ENCODE measurements at places on chromosomes 16 and 17. TPM values are rescaled to one million over a fixed set of nuclear protein-coding genes. Genes with fewer than 3 reads are reported as not detected.

GRCh38 chr16:11218604-11218962 is 37.4 kb downstream of the SOCS1 start:
- DNase-seq = no peak

- DNase-seq = no peak
These were observed 20.1 kb upstream of the ACSF3 start for GRCh38 chr16:89073346-89074071.

GRCh38 chr16:21038197-21038596 is 112.4 kb downstream of the DNAH3 start:
- no peak for DNase-seq

DNA sequence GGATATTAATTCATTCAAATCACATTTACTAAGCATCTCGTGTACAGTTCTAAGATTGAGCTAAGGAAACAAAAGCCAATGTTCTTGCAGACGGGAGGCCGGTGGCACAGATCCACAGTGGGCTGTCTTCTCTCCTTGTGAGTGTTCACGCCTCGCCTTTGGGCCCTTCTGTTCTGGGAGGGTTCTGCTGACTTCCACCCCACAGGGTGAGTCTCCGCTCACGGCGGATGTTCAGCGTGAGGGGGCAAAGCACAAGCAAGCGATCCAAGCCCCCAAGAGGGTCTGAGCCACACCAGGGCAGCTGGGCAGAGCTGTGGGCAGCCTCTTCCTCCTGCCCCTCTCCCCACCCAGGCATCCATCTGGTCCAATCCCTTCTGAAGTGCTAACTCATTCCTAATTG is 84.3 kb upstream of the DOC2B start:
- no peak for DNase-seq

DNA sequence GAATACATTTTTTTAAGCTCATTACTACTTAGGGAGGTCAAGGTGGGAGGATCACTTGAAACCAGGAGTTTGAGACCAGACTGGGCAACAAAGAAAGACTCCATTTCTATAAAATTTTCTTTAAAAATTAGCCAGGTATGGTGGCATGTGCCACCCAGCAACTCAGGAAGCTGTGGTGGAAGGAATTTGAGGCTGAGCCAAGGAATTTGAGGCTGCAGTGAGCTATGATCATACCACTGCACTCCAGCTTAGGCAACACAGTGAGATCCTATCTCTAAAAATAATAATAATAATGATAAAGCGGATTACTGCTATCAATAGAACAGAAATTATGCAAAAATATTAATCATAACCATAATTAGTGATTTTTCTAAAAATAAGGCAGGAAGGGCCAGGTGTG is 170.3 kb downstream of the COPRS start:
- DNase-seq = no peak

NR1D1 gene
- total RNA-seq = 35.2 TPM

- peak; percentile 95 for DNase-seq
These were observed 1.5 kb downstream of the COL1A1 start for GRCh38 chr17:50199803-50200456.

DNA sequence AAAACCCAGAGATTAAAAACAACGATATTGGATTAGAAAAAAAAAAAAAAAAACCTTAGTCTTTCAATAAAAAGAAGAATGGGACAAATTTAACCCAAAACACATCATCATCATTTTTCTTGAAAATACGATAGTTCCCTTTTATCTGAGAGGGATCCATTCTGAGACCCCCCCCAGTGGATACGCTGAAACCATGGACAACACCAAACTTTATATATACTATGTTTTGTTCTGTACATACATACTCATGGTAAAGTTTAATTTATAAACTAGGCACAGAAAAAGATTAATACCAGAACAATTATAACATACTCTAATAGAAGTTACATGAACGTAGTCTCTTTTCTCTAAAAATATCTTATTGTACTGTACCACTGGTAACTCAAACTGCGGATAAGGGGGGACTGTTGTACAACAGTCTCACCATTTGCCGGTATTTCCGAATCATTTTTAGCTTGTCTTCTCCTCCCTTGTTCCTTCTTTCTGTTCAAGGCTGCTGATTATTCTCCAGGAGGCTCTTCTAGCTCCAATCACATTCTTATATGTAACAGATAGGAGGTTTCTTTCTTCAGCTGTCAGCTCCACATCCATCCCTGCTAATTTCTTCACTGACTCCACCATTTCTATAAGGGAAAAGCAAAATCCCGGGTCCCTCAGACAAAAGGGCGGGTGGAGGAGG is 37.0 kb downstream of the RNF135 start:
- DNase-seq = no peak

- DNase-seq = no peak
These were observed 39.2 kb upstream of the USP22 start for GRCh38 chr17:21082001-21082436.

- no peak for DNase-seq
These were observed 26.8 kb upstream of the ZNF629 start for GRCh38 chr16:30813821-30814189.

- DNase-seq = peak; percentile 96
These were observed 79.7 kb upstream of the NOL11 start for GRCh38 chr17:67637901-67638641.

DNA sequence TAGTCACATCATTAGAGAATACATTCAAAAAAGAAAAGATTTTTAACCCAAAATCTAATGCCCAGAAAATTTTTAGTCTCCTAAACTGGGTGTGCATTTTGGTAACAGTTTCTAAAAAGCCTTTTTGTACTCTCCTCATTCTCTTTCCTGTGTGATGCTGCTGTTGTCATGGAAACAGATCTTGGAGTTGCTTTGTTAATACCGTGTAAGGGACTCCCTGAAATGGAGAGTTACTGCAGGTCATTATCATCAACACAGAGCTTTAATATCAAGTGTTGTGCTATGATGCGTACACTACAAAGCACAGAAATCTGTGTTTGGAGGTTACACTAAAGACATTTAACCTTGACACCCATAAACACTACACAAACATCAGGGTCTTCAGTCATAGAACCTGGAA is 216.3 kb downstream of the PRKCA start:
- no peak for DNase-seq

- DNase-seq = no peak
These were observed 232.0 kb downstream of the CBLN1 start for GRCh38 chr16:49049644-49050043.

DNA sequence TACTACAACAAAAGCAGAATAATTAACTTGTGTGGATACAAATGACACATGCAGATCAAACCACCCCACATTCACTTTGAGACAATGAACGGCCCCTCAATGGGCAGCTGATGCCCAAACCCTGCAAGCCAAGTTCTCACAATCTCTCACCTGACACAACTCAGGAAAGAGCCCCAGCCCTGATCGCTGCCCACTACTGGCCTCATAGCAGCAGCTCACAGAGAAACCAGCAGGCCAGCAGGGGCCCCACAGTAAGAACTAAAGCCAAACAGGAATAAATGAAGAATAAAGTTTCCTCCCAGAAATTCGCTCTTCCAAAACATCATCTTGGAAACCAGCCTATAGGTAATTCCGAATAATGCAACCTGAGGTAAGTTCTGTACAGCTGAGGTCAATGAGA is 7.7 kb downstream of the AKTIP start:
- DNase-seq = no peak

FAM171A2 gene
- 1.8 TPM for total RNA-seq

DNA sequence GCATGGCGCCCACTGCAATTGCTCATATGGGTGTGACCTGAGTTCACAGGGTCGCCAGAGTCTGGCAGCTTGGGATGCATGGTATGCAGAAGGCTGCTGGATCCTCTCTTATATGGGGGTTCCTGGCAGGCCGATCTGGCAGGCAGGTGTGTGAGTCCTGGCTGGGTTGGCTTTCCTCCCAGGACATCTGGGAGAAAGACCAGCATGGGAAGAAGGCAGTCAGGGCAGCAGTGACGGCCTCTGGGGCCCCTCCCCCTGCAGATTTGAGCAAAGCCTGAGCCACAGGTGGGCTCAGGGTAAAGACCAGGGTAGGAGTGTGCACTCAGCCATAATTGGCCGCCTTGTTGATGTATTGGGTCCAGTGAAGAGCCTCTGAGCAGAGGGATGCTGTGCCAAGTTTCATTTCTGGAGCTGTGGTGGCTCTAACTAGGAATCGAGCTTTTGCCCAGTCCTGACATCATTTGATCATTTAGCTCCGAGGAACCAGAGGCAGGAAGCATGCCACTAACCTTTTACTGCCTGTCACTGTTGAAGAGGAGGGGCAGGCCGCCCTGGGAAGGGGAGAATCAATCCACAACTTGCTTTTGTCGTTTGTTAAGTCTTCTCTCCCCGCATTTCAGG is 174.3 kb downstream of the CCDC182 start:
- DNase-seq = peak; percentile 19

DNA sequence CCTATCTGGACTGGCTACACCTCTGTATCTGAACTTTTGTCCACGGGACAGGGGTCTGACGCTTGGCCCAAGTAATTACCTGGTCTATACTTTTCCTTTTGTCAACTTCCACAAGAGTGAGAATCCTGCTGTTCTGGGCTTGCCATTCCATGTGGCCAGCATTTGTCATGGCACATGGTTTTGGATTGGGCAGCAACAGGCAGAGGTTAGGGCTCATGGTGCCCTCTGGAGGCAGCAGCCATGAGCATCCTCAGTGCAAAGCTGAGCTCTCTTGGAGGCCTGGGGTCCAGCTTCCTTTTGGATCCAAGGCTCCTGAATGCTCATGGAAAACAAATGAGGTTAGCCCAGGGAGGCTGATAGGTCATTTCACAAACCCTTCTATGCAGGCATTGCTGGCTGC is 7.5 kb upstream of the EDC4 start:
- no peak for DNase-seq

IQCK gene
- 26.0 TPM for total RNA-seq

ABCA3 gene
- 24.7 TPM for total RNA-seq

PERCC1 gene
- total RNA-seq = 26.0 TPM

TNFRSF17 gene
- total RNA-seq = 1.0 TPM

DNA sequence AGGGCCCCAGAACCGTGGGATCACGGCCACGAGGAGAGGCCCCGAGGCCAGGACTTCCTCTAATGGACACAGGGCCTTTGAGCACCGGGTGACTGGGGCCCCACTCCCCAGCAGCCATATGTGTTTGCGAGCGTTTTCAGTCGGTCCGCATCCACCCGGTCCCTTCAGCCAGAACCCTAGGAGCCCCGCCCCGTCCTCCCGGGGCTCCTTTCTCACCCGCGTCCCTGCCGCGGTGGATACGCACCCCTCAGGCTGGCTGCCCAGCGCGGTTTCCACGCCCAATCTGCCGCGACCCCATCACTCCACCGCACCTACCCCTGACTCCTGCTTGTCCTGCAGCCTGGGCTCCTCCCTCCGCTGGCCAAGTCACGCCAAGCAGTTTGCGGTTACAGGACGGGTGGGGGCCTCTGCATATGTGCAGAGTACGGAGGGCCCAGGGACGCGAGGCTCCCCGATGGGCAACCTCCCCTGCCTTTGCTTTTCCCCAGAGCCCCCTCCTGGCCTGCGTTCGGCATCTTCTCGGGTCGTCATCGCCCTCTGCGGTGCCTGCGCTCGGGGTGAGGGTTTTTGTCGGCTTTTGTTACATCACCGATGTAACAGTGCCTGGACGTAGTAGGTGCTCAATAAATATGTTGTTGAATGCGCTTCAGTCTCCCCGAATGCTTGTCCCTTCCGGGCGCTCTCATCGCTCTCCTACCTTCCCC is 1.0 kb upstream of the TTYH2 start:
- DNase-seq = no peak

DNA sequence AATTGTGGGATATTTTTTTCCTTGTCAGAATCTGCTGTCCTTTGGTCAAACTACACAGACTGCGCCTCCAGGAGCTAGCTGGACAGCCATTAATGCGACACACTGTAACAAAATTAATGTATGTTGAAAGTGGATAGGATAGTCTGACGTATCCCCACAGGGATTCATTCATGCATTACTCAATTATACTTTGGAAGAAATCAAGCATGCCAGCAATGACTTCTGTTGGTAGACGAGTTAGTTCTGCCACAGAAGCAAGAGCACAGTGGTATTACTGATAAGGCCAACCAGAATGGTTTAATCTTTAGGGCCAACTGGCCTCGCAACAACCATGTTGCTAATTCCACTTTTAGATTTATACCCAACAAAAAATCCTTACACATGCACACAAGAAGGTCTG is 106.4 kb upstream of the TOB1 start:
- no peak for DNase-seq

CFAP97D1 gene
- not detected for total RNA-seq

DNA sequence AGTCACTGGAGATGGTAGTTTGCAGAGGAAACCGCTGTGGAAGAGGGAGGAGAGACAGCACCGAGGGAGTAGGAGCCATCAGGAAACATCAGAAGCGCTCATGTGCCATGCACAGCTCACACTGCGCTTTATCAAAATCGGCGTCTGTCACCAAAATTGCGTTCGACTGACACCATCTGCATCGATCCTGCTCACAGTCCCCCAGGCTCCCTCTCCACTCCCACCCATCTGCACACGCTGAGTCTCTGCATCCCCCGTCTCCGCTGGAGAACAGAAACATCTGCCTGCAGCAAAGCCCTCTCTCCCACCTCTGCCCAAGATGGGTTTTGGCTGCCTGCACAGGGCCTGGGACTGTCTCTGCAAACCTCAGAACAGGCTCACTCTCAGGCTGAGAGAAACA is 187.5 kb upstream of the RPL38 start:
- DNase-seq = no peak

OR1D5 gene
- not detected for total RNA-seq

- no peak for DNase-seq
These were observed 24.4 kb upstream of the USP10 start for GRCh38 chr16:84675423-84675822.
